ENCODE measurements at places on chromosomes 4 and X.

GRCh38 chrX:103063191-103063845, 653 bp downstream of the BEX1 start:
- peak; percentile 36 for DNase-seq

GRCh38 chr4:182960746-182961145, 43.6 kb upstream of the DCTD start:
- DNase-seq = no peak

GRCh38 chr4:43277003-43277402, 384.5 kb downstream of the GRXCR1 start:
- no peak for DNase-seq

DNA sequence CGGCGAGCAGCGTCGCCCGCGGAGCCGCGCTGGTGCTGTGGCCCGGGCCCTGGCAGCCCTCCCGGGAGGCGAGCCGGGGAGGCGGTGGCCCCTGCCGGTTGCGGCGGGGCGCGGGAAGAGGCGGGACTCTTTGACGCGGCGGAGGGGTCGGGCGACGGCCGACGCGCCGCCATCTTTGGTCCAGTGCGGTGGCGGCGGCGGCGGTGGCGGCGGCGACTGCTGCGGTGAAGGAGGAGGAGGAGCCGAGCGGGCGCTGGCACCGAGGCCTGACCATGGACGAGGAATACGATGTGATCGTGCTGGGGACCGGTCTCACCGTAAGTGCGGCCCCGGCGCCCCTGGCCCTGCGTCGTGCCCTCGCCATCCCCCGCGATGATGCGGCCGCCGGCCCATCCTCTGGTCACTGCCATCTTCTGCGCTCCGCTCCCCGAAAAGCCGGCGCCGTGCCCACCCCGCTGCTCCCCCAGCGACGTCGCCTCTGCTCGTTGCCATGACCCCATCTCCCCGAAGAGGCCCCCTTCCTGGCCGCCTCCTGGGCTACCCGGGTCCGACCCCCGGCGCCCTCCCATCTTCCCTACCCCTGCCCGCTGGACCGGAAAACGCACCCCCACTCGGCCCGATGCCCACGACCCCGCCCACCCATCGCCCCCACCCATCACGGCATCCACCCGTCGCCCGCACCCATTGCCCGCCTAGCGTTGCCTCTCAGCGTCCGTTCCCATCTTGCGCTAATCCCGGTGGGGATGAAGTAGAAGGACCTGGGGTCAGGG, at the start of gene GDI1:
TSS of gene GDI1 (plus strand) at position 172 of the 770 bp plus-strand sequence. CDS start at position 273, 101 bp downstream.
- peak; percentile 57 for DNase-seq

GRCh38 chrX:104913348-104913747, 307.1 kb downstream of the TEX13A start:
- DNase-seq = no peak

DNA sequence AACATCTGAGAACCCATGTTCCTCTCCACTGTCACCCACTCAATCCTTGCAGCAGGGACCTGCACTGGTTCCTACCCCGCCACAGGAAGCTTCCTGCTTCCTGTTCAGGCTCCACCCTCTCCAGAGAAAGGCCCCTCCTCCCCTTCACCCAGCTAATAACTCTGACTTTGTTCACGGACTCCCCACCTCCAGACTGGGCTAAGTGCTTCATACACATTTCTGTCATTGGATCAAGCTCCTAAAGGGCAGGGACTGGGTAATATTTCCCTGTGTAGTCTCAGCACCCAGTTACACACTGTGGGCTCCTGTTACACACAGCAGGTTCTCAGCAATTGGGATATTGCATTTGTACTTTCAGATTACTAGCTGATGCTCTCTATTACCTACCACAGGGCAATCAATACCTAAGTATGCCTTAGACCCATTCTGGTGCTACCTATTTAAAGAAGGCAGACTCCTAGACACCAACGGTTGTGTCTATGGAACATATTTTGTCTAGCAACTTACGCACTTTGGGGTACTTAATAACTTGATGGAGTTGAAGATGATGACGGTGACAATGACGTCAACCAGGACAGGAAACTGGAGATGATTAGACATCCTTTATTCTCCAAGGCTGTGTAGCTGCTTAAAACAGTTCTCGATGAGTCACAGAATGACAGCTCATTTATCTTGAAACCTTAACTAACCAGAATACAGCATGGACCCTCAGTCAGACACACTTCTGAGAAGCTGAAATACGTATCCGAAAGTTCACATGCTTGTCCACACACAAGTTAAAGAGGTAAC, 58.1 kb downstream of the MAML3 start:
- no peak for DNase-seq

- DNase-seq = no peak
Measured at GRCh38 chr4:100880011-100880410, 362.2 kb upstream of the EMCN start.

GRCh38 chrX:77404419-77404818, 42.8 kb upstream of the FGF16 start:
- no peak for DNase-seq

GRCh38 chr4:37757761-37758160, 68.7 kb upstream of the PGM2 start:
- no peak for DNase-seq

DNA sequence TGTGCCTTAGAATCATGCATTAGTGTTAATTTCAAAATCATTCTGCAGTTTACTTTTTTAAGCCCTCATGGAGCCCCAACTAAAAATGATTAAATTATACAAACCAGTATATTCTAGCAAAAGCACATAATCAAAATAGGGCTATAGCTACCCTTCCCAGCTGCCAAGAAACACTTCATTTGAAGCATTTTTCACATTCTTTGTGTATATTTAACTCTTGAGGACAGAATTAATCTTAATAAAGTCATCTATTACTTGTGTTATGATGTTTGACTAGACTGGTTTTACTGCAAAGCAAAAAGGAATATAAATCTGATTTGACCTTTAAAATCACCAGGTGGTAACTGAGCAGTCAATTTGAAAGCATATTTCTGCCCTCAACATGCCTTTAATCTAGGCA, 145.1 kb downstream of the PRDM5 start:
- DNase-seq = no peak

All from thyroid gland (tissue), 4 donors.